Esophagus squamous epithelium (tissue), 5 donors: ENCODE measurements at places on chromosomes 1 and 21.

DNA sequence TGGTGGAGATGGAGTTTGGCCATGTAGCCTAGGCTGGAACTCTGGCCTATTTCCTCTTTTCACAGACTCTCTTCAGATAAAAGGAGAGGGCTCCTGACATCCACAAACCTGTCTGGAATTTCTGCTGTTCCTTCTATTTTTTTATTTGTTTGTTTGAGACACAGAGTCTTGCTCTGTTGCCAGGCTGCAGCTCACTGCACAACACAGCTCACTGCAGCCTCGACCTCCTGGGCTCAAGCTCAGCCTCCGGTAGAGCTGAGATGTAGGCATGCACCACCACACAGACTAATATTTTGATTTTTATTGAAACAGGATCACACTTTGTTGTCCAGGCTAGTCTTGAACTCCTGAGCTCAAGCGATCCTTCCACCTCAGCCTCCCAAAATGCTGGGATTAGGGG, 230.9 kb downstream of the TM2D1 start:
- no peak for DNase-seq

GRCh38 chr1:65083263-65083896, 64.6 kb upstream of the AK4 start:
- no peak for DNase-seq

DNA sequence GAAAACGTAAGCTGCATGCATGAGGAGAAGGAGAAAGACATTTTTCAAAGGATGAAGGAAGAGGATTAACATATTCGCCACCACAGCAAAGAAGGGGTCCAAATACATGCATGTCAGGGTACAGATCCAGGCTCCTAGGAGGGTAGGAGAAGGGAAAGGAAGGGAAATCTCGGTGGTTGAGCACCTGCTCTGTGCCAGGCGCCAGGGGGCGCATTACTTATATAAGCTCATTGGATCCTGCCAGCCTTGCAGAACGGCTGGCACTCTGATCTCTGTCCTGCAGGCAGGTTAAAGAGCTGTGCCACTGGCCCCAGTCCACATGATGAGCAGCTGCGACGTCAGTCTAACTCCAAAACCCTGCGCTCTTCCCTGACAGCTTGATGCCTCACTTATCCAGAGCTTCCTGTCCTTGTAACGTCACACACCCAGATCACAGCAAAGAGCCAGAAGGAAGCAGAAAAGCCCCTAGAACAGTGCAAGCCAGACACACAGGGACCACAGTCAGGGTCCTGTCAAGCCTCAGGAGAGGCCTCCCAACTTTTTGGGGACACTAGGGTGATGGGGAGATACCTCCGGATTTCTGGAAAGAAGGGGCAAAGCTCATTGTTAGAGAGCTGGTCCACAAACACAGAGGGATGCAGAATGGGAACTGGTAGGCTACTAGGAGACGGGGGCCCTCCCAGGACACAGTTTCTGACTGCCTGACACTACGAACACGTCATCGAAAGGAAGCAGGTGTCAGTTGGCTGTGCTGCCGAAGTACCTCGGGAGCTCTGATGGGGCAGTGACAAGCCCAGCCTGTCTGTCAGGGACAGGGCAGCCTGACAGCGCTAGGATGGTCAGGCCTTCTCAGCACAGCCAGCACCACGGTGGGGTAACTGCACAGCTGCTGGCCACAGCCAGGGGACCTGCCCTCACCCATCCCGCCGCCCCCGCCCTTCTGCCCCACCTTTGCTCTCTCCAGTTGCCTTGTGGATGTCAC, 99.1 kb downstream of the BEND5 start:
- DNase-seq, result no peak

- DNase-seq, result no peak
Observed at GRCh38 chr1:209531549-209531948, 52.0 kb upstream of the CAMK1G start.

DNA sequence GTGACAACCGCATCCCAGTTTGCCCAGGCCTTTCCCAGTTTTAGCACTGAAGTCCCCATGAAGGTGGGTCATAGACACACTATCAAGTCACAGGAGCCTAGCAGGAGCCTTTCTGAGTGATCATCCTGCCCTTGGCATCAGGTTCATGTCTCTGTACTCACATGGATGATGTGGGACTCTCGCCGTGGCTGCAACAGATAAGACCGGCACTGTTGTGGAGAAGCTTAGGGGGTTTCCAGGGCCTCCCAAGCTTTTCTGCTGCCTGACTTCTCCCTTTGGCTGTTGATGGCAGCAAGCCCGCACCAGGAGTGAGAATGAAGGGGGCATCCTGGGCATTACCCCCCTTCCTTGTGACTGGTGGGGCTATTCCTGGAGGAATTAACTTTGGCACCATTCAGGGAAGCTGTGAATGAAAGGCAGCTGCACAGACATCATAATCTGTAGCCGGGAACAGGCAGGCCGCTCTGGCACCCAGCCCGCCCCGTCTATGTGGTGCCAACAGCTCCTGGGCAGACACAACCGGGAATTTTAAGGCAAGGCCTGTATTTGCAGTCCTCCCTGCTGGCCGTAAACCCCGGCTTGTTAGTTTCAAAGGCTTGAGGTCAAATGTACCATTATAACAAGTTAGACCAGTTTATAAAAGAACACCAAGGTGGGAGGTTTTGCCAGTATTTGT, 148.6 kb downstream of the HUNK start:
- no peak for DNase-seq

- DNase-seq, result no peak
Observed at GRCh38 chr1:70090875-70091274, 114.5 kb downstream of the LRRC40 start.
